ENCODE measurements at places on chromosomes 2 and 18.
A peak's percentile ranks its signal among the peaks of the same experiment; 100 is the strongest.

DNA sequence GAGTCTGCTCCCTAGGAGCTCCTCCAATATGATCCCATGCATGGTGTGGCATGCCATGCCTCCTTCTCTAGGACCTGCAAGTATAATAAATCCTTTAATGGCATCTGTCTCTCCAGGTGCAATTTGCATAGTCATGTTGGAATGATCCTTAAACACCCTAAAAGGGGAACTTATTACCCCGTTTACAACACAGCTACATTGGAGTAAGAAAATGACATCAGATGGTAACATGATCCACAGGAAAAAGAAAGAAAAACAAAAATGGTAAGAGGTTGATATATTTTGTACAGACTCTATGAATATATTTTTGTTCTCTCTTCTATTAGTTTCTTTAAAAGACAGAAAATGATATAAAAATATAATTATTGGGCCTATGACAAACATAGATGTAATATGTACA lies 79.0 kb downstream of the CRACDL start:
- DNase-seq, result no peak

DNA sequence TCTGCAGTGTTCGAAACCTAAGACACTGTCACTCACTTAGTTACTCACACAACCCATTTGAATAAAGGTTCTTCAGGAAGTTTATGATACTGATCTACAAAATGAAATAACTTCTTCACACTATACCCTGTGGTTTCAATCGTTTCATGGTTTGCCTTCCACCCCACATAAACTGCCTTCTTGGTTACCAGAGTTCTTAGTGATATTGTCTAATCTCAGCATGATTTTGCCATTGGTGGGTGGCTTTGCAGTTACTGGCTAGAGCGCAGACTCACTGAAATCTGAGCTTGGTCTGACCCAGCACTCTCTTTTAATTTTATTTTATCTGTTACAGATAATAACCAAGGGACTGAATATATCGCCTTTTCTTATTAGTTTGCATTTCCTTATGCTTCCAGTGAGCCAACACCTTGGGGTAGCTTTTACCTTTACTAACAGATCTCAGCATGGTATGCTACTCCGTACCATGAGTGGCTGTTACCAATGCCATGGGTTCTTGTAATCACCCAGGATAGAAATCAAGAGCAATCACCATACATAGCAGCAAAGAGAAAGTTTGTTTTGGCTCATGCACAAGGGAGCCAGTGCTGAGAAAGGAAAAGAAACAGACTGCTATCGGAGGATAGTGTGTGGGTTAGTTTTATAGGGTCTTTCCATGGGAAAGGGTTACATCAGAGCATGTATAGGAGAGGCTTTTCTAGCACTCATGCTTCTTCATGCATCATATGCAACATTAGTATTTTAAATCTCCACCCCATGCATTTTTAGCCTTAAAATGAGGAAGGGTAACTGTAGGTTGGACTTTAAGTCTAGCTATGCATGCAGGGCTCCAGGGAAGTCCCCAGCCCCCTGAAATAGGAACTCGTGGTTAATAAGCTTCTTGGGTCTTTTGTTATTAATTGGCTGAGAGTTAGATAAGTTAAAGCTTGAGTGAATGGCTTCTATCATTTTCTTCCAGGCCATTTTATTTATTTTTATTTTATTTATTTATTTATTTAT lies 33.3 kb downstream of the ANXA4 start:
- no peak for DNase-seq

DNA sequence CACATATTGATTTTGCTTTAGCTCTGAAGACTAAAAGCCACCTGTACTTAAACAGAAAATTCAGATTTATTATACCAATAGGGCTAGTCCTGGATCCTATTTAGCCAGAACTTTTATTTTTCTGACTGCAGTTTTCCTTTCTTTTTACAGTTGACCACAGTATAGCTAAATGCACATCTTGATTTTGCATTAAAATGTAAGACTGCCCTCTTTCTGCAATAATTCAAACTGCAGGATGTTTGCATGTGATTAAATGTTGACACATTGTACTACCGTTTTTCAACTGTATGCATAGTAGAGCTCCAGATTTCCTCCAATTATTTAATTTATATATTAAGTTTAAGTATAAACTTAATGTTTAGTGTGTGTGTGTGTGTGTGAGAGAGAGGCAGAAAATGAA lies 1262.9 kb downstream of the SUCLG1 start:
- DNase-seq, result peak; percentile 20

DNA sequence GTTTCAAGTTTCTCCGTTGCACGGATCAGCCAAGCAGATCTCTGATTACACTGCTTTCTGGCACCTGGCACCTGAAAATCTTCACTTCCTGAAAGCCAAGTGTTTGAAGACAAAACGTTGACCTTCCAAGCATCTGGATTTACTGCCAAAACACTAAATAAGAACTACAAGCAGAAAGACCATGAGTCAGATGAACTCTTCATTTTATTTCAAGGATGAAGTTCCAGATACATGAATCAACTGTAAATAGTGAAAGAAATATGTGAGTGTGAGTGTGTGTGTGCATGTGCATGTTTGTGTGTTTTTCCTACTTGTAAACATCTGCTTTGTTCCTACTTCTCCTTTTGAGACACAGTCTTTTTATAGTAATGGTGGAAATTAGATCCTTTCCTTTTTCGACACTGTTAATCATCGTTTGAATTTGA lies 60.0 kb upstream of the DTNA start:
- DNase-seq, result peak; percentile 68

DNA sequence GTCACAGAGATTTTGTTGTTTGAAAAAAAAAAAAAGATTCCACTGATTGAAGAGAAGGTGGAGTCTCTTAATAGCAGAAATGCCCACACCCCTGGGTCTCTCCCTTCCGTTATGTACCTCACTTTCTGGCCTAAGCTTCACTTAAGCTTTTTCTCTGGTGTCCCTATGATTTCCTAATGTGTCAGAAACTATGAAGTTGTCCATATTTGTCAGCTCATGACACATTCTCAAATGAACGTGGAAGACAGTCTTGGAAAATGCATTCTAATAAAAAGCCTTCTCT lies 5.4 kb upstream of the MALL start:
- DNase-seq, result no peak

DNA sequence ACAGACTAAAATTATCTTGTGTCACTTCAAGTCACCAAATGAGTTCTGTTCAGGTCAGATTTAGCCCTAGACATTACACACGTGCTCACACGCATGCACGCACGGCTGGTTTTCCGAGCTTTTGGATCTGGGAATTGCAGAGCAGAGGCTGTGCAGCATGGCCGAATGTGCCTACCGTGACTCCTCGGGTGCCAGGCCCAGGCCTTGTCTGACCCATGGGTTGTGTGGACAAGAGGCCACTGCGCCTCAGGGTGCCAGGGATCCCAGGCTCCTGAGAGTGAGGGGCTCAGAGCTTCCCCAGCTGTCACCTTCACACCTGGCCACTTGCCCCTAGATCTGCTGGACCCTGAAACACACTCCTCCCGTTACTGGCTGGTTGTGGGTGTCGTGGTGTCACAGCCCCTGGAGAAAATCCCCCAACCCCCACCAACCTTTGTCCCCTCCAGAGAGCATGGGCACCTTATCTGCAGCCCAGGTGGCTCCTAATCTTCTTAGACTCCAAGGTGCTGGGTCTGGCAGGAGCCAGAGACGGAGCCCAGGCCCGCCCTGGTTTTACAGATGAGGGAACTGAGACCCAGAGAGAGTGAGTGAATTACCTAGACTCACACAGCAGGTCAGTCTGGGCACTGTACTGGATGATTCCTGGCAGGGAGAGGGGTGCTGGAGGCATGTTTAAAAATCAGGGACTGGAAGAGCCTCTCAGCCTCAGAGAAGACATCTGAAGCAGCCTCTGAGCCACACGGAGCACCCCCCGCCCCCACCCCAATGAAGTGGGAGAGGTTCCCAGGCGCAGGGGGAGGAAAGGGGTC lies 56.8 kb downstream of the ATOH8 start:
- peak; percentile 36 for DNase-seq

DNA sequence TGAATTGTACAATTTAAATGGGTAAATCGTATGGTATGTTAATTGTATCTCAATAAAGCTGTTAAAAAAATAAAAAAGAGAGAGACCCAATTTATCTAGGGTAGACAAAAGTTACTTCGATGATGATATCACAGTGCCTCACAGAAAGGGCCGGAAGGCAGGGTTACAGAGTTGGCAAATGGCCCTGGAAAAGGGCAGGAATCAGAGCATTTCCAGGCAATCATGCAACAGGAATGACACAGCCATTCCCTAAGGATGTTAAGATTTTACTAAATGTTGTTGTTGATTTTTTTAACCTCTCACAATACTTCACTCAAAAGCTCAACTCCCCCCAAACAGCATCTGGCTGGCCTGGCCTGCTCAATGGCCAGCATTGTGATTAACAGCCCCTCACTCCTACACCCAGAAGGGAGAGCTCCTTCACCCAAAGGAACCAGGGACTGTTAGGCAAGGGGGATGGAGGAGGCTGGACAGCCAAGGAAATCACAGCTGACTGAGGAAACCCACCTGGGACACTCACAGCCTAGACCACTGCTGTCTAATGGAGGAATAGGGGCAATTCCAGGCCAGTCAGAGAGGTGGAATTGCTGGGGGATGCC lies 7.7 kb upstream of the SP100 start:
- peak; percentile 88 for DNase-seq

GRCh38 chr2:232980683-232981082 lies 32.4 kb downstream of the NGEF start:
- no peak for DNase-seq

GRCh38 chr2:95013726-95014125 lies 11.8 kb upstream of the MAL start:
- no peak for DNase-seq

GRCh38 chr18:22355598-22355997 lies 62.1 kb downstream of the CTAGE1 start:
- DNase-seq, result no peak

GRCh38 chr2:170817093-170818035 lies 677 bp downstream of the GAD1 start:
- peak; percentile 16 for DNase-seq

DNA sequence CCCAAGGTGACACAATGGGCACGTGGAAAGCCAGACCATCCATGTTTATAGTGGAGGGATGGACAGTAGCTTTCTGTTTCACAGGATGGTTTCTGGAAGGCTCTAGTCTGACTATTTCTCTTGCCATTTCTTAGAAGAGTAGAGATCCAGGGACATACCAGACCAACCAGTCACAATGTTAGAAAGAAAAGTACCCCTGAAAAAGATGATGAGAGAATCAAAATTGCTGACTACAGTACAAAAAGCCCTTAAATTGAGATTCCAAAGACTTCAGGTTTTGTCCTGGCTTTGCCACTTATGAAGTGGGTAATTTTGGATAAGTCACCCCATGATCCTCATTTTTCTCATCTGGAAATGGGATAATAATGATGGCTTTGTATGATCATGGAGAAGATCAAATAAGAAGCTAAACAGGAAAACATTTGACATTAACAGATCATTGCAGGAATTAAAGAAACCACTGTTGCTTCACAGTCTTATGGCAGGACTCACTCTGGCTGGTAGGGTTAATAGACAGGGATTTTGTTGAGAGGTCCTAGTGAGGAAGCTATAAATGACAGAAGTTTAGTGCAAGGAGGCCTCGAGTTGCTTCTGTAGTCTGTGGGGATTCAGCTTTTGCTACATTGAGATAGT lies 386.0 kb downstream of the IRS1 start:
- DNase-seq, result no peak

GRCh38 chr18:64986906-64987495 lies 763.8 kb upstream of the CDH7 start:
- DNase-seq, result no peak

- no peak for DNase-seq
Observed at GRCh38 chr18:55775972-55776371, 188.0 kb upstream of the TCF4 start.

DNA sequence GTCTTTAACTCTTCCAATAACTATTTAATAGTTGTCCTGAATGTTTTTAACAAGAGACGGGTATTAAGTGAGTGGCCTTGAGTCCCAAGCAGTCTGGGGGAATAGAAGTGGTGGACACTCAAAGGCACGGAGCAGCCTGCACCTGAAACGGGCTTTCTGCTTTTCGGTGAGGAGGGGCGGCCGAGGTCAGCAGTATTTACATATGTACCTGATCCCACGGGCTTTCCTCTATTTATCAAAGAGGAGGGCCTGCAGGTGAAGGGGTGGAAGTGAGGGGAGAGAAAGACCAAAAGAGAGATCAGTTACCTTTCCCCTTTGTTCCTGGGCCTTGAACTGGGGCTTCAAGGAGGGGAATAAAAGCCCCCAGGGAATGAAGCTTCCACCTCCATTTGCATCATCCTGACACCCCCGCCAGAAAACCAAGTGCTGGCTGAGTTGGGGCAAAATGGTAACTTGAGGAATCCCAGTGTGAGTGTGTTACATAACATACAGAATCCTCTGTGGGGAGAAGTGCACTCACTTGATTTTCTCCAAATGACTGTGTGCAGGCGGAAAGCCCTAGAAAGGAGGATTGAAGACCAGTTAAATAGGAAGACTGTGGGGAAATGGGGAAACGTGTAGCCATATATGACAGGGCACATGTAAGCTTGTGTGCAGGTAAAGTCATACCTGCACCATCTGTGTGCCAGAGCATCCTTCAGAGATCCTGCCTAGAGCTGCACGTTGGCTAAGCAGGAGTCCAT lies 12.4 kb downstream of the POU3F3 start:
- no peak for DNase-seq

- no peak for DNase-seq
Observed at GRCh38 chr2:96301865-96302264, 3.5 kb downstream of the SNRNP200 start.

DNA sequence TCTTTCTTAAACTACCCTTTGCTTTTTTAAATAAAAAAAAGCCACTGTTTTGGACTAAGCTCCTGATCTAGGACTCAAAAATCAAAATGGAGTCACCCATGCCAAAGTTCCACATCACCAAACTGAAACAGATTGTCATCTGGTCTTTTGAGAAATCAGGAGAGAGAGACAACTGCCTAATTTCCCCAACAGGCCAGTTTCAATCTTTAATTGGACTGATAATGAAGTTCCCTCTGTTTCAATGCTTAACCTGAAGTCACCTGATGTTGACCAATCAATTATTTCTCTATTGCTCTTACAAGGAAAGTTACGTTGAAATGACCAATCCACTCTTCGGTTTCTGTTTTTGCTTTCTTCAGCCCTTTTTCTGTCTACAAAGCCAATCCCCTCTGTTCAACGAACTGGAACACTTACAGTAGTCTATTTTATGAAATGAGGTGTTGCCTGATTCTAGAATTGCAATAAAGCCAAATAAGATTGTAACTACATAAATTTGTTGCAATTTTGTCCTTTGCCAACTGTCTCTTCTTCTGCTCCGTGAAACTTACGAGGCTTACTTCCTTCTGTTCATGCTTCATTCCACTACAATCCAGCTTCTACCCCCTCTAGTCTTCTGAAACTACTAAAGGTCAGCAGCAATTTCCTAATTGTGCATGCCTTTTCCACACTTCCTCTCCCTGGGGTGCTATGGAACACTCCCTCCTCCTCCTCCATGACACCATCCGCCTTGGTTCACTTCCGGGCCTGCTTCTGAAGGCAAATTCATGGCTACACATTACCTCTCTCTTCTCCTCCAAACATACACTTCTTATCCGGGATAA lies 95.2 kb upstream of the CD302 start:
- no peak for DNase-seq

DNA sequence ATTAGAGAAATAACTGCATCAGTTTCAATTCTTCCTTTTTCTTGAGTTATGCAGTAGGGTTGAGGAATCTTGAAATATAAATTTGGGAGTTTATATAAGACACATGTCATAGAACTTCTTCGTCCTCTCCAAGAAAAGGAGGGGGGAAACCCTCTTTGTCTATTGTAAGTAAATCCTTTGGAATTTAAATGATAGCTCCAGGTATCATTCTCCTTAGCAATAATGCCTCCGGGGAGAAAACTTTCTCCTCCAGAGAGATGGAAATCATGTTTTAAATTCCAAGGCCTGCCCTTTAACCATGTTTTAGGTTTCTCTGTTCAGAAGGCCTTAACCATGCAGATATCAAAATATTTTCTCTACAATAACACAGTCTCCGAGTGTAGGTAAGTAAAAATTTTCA lies 899.7 kb upstream of the GCFC2 start:
- DNase-seq, result no peak
